BJ (cell line): ENCODE measurements at places on chromosomes 11 and 22. TPM values are rescaled to one million over a fixed set of nuclear protein-coding genes. Genes with fewer than 3 reads are reported as not detected.

Gene MMP13
- 0.06 TPM in 1 of 2 replicates, not detected in the other for polyA plus RNA-seq

Gene NLRX1
- polyA plus RNA-seq = 12.0 and 19.4 TPM in 2 replicates

DNA sequence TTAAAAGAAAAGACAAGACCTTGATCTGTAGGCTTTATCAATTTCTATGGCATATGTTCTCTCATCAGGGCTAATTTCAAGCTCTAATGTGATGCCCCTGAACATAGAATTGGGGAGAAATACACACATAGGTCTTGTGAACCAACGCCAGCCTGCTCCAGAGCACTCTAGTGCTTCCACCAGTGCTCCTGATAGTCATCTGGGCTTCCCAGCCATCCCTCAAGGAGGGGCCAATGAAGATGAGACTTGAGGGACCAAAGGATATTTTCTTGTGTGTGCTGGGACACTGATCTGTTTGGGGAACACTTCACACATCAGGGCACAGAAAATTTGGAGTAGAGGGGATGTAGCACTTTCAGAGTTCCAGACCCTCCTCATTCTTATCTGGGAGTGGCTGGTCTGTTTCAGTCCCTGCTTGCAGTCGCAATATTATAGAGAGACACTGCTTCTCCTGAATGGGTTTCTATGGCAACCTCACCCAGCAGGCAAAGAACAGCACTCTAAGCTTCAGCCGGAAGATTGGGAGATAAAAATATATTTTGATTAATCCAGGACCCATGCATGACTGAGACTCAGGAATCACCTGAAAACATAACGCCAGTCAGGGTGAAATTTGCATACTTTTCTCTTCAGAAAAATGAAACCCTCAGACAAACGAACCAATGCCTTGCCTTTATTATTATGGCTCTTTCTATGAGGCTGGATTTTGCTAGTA, 28.4 kb upstream of the SCN3B start:
- no peak for DNase-seq

GRCh38 chr22:37343348-37343747, 61.0 kb downstream of the CYTH4 start:
- no peak for DNase-seq

DNA sequence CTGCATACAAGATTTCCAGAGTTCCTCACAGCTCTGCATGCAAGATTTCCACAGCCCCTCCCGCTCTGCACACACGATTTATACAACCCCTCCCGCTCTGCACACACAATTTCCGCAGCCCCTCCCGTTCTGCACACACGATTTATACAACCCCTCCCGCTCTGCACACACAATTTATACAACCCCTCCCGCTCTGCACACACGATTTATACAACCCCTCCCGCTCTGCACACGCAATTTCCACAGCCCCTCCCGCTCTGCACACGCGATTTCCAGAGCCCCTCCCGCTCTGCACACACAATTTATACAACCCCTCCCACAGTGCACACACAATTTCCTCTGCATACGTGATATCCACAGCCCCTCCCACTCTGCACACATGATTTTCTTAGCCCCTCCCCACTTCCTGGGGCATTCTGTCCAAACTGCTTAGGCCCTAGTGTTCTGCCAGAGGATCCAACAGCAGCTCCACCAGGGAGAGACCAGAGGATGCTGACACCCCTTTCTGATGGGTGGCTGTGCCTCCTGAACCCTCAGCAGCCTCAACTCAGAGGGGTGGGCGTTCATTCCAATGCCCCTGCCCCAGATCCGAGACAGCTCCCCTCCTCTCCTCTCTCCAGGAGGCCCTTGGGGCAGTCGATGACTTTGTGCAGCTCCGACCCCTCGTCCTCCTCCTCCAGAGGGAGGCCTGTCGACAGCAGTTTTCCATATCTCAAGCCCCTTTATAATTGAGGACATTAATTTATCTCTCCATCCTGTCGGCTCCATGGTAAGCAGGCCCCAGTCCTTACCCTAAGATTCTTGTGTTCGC, 671.7 kb downstream of the BRD1 start:
- no peak for DNase-seq

DNA sequence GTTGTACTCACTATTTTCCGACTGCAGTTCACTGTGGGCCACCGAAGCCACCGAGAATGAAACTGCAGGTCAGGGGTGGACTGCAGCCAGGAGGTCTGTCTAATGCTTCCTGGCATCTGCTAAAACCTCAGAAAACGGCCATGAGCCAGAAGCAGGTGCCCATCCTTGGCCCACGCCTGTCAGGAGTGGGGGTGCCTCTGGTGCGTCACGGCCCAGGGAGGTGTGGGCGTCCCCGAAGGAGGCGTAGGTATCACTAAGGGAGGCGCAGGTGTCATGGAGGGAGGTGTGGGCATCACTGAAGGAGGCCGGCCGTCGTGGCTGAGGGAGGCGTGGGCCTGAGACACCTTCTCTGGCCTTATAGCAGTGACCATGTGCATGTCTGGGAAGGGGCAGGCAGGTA, 456.2 kb downstream of the TBC1D22A start:
- DNase-seq = no peak

DNA sequence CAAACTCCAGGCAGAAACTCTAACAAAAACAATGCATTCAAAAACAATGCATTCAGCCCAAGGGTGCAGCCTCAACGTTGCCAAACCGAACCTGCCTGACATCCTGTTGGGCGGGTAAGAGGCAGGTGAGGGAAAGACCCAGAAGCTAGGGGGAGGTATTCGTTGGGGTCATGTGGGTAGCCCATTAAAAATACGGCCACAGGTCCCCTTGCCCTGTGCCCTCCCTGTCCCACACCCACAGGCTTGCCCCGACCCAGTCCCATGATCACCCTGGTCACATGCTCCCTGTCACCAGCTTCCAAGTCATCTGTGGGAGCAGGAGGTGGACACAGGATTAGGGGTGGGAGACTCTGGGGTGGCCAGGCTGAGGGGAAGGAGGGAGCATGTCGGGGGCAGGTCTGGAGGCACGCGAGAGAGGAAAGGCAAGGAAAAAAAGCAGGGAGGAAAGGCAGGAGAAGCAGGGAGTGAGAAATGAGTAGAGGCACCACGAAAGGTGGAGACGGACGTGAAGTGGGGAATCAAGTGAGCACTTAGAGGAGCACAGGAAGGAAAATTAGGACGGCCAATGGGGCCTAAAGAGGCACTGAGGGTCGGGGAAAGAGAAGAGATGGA, 683 bp downstream of the PLA2G6 start:
- no peak for DNase-seq
